ENCODE measurements at places on chromosomes 4 and X.

DNA sequence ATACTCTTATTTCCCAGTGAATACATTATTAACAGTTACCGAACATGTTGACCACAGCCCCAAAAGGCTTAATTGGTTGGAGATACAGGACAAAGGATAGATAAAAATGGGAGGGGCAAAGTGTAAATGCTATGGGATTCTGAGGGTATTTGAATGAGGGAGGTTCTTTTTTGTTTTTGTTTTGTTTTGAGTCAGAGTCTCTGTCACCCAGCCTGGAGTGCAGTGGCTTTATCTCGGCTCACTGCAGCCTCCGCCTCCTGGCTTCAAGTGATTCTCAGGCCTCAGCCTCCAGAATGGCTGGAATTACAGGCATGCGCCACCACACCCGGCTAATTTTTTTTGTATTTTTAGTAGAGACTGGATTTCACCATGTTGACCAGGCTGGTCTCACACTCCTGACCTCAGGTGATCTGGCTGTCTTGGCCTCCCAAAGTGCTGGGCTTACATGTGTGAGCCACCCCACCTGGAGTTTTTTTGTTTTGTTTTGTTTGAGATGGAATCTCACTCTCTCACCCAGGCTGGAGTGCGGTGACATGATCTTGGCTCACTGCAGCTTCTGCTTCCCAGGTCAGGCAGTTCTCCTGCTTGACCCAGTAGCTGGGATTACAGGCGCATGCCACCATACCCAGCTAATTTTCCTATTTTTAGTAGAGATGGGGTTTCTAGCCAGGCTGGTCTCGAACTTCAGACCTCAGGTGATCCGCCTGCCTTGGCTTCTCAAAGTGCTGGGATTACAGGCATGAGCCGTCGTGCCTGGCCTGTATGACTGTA is 9.0 kb downstream of the UBE2K start:
- no peak for DNase-seq

GRCh38 chrX:124497386-124497785 is 151.0 kb downstream of the SH2D1A start:
- DNase-seq: no peak

DNA sequence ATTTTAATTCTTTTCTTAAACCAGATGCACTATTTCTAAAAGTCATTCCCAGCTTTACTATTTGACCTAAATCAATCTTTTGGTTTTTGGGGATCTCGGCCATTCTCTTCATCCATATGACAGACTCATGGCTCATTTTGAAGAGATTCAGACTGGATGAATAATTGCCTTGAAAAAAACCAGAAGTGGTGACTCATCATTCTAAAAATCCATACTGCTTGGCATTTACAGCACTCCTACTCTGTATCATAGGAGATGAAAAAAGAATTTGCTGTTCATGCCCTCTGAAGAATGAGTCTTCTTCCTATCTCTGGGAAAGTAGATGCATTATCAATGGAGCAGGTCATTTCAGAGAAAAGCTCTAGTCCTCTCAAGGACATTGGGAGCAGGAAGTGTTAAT is 220.5 kb upstream of the RPS6KA3 start:
- DNase-seq: no peak

DNA sequence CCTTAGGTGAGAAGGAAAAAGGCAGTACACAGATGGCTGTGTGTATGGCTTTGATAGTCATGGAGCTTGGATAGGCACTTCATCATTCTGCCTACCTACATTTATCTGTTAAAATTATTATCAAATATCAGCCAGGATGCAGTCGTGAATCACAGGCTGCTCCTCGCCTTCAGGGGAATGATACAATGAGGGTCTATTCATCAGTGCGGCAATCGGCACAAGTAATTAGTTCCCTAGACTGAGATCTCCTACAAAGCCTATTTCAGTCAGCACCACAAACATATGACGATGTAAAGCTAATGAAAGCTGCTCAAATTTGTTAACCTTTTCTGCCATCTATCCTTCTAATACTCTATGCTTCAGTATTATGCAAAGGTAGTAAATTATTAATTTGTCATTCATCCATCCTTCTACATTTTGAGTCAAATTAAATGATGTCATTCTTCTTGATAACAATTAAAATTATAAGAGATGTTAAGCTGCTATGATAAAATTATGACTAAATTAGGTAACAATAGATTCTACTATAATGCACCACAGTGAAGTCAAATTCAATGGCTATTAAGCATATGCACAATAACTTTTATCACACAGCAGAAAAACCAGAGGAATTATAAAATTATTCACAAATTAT is 19.0 kb downstream of the MAB21L2 start:
- no peak for DNase-seq

Measured in stimulated activated CD8-positive, alpha-beta memory T cell treated with anti-CD3 and anti-CD28 coated beads, Interleukin-7, amount 100 ng/mL, for 48 hours (primary cell).